ENCODE measurements at places on chromosomes 6 and 20.

GRCh38 chr6:31567531-31568370, 4.3 kb upstream of the LTA start:
- DNase-seq: no peak
- no peaks in the 10 kb centered on the region for H3K36me3 ChIP-seq
- H3K4me1 ChIP-seq: peaks cover 10% of the 10 kb centered on the region
- no peak overlapping the region for H3K4me3 ChIP-seq
- no peaks in the 10 kb centered on the region for H3K27me3 ChIP-seq
- no peak overlapping the region for H3K27ac ChIP-seq

DNA sequence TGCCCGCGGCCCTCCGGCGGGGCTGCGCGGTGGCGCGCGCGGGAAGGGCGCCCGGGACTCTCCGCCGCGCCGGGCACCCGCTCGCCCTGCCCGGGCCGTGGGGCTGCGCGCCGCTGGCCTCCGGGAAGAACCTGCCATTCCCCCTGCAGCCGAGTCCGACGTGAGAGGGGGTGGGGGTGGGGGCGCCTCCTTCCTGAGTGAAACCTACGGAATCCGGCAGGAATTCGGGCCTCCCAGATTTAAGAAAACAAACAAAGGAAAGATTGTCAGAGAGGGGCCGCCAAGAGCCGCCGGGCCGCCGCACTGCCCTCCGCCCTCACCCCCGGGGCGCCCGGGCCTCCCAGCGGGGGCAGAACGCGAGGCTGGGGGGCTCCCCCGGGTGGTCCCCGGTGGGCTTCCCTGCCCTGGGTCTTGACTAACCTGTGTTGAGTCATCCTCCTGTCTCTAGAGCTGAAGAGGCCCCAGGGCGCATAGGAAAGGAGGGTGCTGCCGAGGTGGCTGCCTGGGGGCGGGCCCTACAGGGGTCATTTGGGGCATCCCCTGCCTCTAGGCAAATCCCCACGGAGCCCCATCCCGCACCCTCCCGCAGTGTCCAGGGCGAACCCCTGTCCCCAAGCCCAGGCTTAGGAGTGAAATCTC, 42.2 kb upstream of the FOXP4 start:
- peak overlapping the region; percentile 65 for H3K4me3 ChIP-seq
- no peak overlapping the region for H3K27ac ChIP-seq

DNA sequence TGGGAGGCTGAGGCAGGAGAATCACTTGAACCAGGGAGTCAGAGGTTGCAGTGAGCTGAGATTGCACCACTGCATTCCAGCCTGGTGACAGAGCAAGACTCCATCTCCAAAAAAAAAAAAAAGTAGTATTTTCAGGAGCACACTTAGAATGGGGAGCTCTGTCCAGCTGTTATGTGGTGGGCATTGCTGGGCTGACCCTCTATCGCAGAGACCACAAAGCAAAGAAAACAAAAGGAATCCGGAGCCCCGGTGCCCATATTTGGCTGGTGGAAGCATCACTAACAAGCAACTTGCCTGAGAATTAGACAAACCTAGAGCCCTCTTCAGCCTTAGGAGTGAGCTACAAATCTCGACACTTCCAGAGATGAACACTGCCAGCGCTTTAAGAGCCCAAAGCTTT, 137.3 kb upstream of the GPR6 start:
- H3K36me3 ChIP-seq: no peaks in the 10 kb centered on the region
- H3K27me3 ChIP-seq: no peaks in the 10 kb centered on the region
- no peak overlapping the region for H3K27ac ChIP-seq

GRCh38 chr6:80382811-80383210, 276.3 kb downstream of the BCKDHB start:
- H3K4me3 ChIP-seq: no peak overlapping the region
- H3K27ac ChIP-seq: no peak overlapping the region
- no peaks in the 10 kb centered on the region for H3K36me3 ChIP-seq

- H3K36me3 ChIP-seq: no peaks in the 10 kb centered on the region
- peak overlapping the region; percentile 63 for H3K27ac ChIP-seq
- DNase-seq: peak; percentile 80
- H3K27me3 ChIP-seq: no peaks in the 10 kb centered on the region
Measured at GRCh38 chr6:89311853-89312531, 3.1 kb downstream of the GABRR2 start.

Measured in GM23248 (cell line).